Putamen (tissue), 1 donor: ENCODE measurements at places on chromosomes 11 and 22.

DNA sequence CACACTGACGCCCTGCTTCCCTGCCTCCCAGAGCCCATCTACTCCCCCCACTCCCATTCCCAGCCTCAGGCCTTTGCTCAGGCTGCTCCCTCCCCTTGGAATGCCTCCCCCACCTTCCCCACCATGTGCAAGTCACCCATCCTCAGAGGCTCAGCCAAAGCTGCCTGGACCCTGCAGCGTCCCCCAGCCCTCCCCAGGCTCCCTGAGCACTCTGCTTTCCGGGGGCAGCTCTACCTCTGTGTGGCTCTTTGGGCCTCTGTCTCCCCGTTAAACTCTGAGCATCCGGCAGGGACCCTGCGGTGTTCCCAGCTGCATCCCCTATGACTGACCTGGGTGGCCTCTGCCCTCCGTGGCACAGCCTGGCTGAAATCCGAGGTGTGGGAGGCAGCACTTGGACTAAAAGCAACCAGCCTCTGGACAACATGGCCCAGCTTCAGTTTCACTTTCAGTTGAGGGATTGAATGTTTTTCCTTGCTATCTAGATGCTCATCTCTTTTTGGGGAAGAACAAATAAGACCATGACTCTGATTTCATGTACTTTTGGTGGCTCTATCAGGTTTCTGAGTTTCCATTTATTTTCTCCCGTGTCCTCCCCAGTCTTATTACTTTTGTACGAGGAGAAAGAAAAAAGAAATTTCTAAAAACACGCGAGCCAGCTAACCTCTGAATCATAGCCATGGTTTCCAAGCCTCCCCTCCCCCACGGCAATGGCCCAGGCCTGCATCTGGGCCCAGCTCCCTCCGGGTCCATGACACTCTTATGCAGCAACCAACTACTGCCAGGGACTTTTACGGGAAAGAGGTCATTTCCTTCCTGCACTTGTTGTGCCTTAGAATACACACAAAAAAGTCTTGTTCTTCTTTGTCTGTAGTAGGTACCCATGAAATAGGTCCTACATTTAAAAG lies 3.8 kb downstream of the APOL3 start:
- peak; percentile 81 for DNase-seq

- no peak for DNase-seq
Measured at GRCh38 chr11:134409552-134410429, 2.3 kb downstream of the B3GAT1 start.

GRCh38 chr22:29380032-29380781 lies 8.2 kb downstream of the AP1B1 start:
- DNase-seq: no peak

DNA sequence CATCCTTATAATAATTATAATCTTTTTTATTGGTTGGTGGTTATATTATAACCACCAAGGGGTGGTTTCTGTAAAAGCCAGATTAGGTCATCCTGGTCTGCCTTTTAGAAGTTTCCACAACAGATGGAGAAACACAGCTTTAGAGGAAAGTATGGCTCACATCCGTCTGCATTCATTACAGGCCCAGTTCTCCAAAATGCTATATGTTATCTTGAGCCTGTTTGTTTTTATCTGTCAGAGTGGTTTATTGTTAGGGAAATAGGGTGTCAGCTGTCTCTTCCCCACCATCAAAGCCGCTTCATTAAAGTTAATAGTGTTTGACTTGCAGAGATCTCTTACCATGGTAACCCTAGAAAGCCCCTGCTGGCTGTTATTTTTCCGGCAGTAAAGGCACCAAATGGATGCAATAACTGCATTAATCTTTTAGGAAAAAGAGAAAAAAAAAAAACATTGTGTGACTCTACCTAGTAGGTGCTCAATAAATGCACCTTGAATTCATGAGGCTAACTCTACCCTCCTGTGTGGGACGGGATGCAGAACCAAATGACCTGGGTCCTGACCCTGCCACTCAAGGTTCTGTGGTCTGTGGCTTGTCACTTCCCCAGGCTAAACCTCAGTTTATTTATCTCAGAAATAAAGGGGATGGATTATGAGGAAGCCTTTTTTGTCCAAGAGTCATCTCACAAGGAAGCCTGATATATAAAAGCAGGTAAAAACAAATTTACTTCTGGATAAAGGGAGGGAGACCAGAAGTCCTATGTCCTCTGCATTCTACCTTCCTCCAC lies 118.3 kb downstream of the WT1 start:
- no peak for DNase-seq

- no peak for DNase-seq
Measured at GRCh38 chr22:20234760-20235388, 33.2 kb downstream of the RTN4R start.

- no peak for DNase-seq
Measured at GRCh38 chr22:45678961-45679912, 7.6 kb downstream of the ATXN10 start.

GRCh38 chr11:11217929-11218628 lies 135.0 kb downstream of the CSNK2A3 start:
- no peak for DNase-seq

GRCh38 chr11:76629853-76630599 lies 40.5 kb downstream of the LRRC32 start:
- DNase-seq: no peak

GRCh38 chr22:24146791-24147353 lies 34.4 kb upstream of the SUSD2 start:
- DNase-seq: peak; percentile 45

DNA sequence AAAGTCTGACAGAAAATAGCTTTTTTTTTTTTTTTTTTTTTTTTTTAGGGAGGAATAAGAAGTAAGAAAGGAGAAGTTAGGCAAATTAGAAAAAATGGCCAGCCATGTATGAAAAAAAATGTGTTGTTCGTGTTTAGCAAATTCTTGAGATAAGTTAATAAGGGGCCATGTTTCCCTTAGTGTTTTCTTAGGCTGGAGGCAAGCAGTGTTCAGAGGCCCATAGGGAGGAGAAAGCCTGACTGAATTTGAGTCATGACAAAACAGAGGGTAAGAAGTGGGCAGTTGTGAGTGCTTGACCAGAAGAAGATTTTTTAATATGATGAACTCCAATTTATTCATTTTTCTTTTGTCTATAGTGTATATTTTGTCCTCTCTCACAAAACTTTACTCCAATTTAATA lies 766.4 kb downstream of the FAM181B start:
- no peak for DNase-seq

DNA sequence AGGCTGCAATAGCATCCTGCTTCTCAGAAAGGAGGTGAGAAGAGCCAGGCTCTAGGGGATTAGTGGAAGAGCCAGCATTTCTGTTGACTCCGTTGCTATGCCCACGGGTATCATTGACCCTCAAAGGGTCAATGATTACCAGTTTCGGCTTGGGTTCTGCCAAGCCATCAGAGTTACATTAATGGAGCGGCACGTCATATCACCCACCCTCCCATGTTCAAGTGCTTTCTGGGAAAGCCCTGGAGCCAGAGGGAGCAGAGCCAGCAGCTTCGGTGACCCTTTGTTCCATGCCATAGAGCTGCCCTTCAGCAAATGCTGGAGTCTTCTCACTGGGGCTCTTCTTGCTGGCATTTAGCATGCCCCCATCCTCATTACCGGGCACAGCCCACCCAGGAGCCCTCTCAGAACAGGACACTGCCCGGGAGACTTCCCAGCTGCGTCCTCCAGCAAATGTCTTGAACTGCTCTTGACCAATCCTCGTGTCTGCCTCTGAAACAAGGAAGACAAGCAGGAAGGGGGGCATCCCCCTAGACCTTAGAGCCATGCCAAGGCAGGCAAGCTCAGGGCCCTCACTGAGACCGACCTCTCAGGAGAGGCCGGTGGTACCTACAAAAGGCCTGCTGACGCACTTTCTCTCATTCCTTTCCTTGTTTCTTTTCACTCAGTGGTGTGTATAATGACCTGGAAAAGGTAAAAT lies 14.6 kb downstream of the KCNJ1 start:
- no peak for DNase-seq

DNA sequence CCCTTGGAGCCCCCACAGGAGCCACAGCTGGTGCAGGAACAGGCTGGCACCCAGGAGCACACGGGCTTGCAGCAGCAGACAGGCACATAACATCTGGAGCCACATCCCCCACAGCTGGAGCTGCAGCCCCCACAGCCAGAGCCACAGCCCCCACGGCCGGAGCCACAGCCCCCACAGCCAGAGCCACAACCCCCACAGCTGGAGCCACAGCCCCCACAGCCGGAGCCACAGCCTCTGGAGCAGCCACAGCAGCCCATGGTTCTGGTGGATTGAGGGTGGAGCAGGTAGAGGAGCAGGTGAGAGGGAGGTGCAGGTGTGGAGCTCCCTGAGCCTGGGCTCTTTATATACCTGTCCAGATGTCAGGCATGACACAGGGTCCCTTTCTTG lies at the start of gene KRTAP5-2:
Gene KRTAP5-2 (minus strand): TSS at position 301 of the 387 bp plus-strand sequence. CDS start 44 bp downstream, at position 257.
- no peak for DNase-seq

- DNase-seq: no peak
Measured at GRCh38 chr11:113152500-113152899, 161.9 kb upstream of the TTC12 start.

GRCh38 chr22:49627217-49628181 lies 200.2 kb downstream of the BRD1 start:
- no peak for DNase-seq

DNA sequence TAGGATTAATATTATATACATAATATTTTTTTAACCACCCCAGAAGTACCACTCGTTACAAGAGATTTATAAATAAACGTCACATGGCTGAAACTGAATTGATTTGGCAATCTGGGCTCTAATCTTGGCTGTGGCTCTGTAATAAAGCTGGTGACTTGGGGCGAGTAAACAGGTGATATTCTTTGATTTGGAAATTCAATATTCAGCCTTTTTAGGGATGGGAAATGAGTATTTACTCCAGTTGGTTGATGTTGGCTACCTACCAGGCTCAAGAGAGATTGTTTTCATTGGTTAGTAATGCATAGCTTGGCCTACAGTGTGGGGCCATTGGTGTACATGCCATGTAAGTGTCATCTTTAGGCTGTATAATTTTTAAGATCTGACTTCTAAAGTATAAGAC lies 117.7 kb upstream of the SORL1-AS1 start:
- DNase-seq: no peak

- DNase-seq: no peak
Measured at GRCh38 chr11:35606206-35606605, 12.1 kb upstream of the FJX1 start.

GRCh38 chr11:125772834-125773505 lies 5.7 kb downstream of the PATE2 start:
- peak; percentile 26 for DNase-seq

DNA sequence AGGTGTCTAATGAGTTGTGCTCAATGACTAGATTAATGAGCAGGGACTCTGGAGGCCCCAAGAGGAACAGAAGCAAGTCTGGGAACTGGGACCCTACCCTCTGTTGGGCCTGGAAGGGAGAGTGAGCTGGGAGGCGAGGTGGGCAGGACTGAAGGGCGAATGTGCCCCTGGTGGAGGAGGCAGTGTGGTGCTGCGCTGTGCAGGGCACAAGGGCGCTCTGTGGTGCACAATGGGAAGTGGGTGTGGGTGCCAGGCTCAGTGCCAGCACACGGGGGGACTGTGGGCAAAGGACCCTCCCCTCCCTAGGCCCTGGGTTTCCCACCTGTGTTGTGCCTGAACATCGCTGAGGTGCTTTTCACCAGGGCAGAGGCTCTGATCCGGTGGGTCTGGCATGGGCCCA lies 57.5 kb upstream of the TTLL12 start:
- DNase-seq: no peak

DNA sequence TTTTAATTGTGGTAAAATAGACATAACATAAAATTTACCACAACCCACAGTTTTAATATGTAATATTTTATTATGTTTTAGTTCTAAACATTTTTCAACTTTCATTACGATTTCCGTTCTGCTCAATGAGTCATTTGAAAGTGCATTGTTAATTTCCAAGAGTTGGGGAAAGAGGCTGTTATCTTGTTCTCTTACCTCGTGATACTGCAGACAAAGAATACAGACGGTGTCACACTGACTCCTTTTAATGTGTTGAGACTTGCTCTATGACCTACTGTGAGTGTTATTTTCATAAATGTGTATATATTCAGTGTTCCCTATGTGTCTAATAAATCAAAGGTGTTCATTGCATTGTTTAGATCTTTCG lies 10.8 kb upstream of the RAC2 start:
- no peak for DNase-seq

DNA sequence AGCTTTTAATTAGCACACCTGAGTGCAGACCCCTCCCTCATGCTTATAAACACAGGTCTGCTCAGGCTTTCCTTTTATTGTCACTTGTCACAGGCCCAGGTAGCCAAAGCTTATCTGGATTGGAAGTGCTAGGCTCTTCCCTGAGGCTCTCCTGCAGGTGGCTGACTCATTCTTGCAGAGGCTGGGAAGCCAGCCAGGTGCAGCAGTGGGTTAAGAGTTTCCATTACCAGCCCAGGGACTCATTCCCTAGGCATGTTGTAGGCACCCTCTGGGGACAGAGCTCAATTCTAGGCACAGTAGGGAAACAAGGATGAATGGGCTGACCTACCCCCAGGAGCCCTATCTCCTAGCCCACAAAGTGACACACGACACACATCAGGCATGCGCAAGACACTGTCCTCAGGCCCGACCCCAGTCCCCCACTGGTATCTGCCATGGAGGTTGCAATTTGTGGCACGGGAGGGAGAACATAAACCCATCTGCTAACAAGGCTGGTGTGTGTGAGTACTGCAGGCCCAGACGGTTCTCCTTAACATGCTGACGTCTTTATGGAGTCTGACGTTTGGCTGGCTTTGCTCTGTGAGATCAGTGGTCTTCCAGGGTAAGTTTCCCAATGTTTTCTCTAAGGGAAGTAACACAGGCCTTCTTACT lies 94.2 kb downstream of the ABTB2 start:
- DNase-seq: no peak

- DNase-seq: peak; percentile 17
Measured at GRCh38 chr22:32723643-32724042, 77.9 kb upstream of the TIMP3 start.

DNA sequence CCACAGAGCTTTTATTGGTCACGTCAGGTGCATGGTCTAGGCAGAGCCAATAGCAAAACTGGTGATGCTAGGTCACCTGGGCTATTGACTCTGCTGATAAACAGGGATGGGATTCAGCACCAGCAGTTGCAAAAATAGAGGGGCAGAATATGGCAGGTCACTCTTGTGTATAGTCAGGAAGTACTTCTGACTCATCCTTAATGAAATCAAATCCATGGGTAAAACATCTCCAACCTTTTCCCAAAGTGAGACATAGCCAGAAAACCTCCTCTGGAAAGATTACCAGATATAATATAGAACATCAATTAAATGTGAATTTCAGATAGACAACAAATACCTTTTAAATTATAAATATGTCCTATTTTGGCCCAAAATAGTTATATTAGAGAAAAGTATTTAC lies 383.2 kb downstream of the METTL15 start:
- no peak for DNase-seq

DNA sequence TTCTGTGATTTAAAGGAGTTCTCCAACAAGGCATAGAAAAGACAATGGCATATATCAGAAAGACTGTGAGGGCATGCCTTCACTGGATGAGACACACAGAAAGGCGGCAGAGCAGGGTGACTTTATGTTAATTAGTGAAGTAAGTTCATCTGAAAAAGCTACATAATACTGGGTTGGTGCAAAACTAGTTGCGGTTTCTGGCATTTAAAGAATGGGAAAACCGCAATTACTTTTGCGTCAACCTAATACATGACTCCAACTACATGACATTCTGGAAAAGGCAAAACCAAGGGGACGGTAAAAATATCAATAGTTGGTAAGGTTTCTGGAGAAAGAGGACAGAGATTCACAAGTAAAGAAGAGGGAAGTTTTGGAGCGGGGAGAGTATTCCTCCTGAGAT lies 5.1 kb downstream of the RFPL1 start:
- DNase-seq: no peak
